ENCODE measurements at places on chromosomes 13 and 19.

GRCh38 chr13:113533161-113533840 lies 42.8 kb upstream of the DCUN1D2 start:
- no peak for DNase-seq

DNA sequence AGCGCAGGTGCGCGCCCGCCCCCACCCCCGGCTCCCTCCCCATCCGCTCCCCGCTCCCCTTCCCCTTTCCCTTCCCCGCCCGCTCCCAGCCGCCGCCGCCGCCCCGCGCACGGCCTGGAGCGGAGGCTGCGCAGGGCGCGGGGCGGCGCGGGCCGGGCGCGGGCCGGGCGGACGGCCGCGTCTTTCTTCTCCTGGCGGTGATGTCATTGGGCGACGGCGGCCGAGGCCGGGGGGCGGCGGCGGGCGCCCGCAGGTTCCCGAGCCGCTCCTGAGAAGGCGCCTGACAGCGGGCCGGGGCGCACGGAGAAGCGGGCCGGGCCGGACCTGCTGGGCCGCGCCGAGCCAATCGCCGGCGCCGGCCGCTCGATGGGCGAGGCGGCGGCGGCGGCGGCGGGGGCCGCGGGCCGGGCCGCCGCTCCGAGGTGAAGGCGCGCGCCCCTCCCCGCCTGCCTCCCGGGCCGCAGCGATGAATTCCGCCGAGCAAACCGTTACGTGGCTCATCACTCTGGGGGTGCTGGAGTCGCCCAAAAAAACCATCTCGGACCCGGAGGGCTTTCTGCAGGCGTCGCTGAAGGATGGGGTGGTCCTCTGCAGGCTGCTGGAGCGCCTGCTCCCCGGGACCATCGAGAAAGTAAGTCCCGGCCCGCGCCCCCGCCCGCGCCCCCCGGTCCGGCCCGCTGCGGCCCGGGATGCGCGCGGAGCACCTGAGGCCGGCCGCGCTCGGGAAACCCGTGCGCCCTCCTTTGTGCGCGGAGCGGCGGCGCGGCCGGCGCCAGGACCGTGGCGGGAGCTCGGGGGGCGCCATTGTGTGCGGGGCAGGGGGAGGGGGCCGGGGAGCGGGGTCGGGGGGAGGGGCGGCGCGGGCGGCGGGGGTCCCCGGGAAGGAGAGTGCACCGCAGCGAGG lies at the start of gene ARHGEF7:
Gene ARHGEF7, plus strand, starts transcription at position 250 of the 904 bp plus-strand sequence. Its CDS starts 217 bp downstream, at position 467.
- no peak for DNase-seq

- no peak for DNase-seq
These were observed 4.1 kb downstream of the LRFN3 start for GRCh38 chr19:35940078-35940775.

DNA sequence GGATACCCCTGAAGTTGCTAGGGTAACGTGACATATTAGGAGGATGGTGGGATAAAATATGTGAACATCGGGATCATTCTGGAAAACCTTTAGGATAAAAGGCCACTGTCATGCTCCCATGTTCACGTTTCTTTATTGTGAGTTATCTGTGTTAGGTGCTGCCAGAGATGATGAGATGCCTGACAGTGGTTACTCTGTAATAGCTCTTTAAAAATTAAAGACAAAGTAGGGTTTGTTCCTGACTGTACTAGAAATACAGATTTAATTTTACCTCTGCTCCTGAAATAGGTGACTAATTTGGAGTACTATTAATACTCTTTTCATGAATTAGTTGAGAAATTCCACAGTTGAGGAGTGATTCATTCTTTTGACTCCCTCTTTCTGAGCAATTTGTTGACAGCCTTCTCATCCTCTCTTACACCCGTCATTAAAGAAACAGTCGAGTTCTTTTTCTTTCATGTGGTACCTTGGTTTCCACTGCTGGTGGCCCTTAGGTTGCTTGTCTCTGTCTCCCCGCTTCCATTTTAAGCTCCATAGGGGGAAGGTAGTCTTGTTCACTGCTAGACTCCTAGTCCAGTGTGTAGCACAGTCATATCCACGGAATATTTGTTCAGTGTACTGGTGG lies 28.4 kb downstream of the SAE1 start:
- no peak for DNase-seq

DNA sequence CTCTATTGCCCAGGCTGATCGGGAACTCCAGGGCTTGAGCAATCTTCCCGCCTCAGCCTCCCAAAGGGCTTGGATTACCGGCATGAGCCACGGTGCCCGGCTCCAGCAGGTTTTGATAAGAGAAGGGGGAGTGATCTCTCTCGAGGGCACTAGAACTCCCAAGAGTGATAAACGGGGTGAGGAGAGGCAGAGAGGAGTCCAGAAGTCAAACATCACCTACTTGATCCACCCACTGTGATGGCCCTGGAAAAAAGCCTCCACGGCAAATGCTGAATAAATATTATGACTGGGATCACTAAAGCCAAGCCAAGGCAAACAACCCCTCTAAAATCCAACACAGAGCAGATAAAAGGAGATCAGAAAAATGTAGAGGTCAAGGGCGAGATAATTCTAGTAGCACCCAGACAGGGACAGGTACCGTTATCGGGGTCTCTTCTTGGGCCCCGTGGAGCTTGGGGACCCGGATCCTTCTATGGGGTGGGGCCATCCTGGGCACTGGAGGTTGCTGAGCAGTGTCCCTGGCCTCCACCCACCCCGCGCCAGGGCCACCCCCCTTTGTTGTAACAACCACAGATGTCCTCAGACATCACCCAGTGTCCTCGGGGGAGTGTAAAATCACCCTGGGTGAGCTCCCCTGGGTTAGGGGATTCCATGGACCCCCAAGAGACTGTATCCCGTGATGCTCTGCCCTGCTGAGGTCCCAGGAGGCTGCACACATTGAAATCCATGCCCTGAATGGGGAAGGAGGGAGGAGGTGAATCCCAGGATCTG lies 3.7 kb upstream of the CREB3L3 start:
- DNase-seq = no peak

DNA sequence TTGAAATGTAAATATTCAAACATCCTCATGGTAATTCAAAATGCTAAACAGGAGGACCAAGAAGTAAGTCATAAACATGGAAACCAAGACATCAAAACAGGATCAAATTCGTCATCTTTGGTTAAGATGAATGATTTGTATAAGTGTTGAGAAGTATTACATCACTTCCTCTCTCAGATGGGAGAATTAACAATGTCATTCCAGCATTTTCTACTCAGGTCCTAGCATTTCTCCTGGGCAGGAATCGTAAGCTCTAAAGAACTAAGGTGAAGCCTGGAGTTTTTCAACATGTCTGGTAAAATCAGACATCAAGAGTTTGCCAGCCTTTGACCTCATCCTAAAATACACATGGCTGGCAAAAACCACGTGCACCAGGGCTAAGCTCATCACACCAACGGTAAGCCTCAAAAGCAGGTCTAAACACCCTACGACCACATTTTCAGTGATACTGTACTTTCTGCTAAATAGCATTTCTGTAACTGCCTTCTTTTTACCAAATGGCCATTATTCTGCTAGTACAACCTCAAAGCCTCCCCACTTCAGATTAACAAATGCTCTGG lies 24.8 kb downstream of the RANBP3 start:
- DNase-seq = no peak

DNA sequence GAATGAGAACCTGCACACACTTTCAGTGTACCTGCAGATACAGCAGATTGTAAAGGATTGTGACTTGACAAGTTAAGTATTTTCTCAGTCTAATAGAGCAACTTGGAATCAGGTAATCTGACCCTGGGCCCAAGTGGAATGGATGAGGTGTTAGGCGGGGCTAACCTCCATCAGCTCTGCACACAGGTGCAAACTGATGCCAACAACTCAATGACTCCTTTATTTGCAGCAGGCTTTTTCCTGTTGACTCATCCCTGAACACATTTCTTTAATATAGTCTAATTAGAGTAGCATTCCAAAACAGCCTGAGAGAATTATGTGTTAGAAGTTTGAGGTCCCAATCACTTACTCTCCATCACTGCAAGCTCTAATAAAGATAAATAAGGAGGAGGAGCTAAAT lies 48.8 kb downstream of the TPT1 start:
- DNase-seq = no peak

DNA sequence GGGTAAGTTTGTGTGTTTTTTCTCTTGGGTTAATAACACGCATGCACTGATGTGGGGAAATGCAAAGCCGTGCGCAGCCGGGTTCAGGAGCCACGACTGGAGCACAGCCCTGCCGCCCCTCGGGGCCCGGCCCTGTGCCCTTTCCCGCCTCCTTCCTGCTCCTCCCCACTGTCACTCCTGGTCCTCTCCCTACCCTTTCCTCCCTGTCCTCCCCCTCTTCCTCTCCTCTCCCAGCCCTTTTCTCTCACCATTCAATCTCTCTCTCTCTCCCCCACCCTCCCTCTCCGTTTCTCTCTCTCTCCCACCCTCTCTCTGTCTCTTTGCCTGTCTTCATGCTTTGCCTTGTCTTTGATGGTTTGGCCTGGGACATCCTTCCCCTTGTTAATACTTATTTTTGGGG lies 27.2 kb downstream of the PLEKHJ1 start:
- DNase-seq = no peak

GRCh38 chr13:32969516-32969941 lies 46.7 kb upstream of the KL start:
- DNase-seq = no peak

DNA sequence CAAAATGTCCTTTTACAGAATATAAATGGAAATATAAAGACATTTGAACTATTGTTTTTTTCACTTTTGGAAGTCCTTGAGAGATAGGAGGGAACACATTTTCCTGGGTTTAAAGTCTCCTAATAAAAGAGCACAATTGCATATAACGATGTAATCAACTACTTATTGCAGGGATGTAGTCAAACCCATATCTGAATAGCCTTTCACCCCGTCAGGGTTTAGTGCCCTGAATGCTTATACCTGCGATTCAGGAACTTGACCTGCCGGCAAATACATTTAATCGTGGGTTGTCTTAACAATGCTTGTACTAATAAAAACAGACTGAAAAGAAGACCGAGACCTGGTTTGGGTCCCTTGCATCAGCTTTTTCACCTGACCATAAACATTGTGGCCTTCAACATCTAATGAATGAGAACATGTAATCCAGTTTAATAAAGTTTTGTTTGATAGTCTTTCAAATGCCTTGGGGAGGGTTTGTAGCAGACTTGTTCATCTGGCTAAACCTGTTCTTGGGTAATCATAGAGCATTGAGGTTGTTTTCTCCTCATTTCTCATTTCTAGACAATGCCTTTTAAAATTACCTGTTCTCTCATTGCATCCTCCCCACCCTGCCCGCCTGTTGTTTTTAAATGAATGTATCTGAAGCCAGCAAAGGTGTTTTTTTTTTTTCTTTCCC lies 7.0 kb downstream of the KLF5 start:
- no peak for DNase-seq

DNA sequence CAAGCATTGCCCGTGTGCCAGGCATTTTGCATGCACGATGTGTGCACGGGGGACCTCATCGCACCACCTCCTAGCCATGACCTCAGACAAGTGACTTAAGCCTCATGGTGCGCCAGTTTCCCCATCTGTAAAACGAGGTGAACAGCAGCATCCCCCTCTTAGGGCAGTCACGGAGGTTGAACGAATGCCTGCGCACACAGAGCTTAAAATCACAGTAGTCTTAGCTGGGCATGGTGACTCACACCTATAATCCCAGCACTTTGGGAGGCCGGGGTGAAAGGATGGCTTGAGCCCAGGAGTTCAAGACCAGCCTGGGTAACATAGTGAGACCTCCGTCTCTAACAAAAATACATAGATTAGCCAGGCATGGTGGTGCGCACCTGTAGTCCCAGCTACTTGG lies 48.6 kb downstream of the PIN1 start:
- DNase-seq = no peak

GRCh38 chr19:18743784-18744418 lies 47.2 kb downstream of the COMP start:
- DNase-seq = no peak

Measured in cortex of kidney (tissue), 1 donor.